ENCODE measurements at places on chromosomes 16 and 17.

DNA sequence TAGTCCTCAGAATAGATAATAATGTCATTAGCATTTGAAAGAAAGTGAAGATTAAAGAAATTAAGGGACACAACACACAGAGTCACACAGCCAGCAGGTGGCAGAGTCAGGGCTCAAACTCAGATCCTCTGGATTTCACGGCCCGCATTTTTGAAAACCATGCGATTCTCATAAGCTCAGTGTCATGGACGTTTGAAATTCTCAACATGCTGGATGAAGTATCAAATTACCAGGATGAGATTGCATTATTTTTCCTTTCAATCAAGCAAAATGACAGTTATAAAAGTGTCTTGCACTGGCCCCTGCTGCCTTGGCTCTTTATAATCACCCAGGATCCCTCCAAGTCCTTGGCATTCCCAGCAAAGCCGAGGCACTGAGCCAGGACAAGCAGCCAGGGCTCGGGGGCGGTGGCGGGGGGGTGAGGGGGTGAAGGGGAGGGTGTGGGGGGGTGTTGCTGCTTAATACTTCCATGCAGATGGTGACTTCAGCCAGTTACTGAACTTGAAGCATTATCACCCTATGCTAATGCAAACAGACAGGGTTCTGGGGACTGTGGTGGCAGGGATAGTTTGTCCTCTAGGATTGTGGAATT is 6.6 kb upstream of the BMERB1 start:
- DNase-seq = peak; percentile 56

DNA sequence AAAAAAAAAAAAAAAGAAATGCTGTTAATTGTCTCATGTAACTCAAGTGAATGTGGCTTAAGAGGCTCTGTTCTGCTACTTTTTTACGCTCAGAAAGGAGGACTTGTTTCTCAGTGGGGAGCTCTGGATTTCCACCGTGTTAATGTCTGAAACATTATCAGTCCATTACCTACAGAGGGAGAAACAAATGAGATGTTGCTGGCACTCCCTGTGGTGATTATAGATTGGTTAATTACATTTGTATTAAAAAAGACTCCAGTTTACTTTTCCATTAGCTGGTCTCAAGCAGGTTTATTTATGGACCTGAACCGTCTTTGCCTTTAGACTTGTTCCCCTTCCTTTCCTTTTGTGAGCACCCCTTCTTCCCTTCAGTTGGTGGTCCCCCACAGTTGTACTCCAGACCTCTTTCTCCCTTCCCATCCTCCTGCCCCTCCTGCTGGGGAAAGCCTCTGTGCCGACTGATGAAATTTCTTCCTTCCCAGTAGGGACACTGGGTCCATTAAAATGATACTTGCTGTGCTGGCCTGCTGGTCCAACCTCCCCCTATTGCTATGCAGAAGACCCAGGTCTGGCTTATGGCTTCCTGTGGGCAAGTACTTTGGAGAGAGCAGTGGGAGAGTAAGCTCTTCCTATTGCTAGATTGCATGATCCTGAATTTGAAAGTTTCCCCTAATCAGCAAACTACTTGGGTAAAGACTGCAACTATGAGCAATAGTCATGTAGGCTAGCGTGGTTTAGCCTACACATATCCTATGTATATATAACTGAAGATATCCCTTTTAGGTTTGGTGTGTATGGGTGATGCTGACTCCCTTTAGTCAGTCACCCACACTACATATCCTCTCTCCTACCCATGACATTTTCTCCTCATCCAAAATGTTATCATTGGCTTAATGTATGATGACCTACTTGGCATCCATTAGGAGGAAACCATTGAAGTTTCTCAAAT is 8.1 kb downstream of the CDC6 start:
- no peak for DNase-seq

DNA sequence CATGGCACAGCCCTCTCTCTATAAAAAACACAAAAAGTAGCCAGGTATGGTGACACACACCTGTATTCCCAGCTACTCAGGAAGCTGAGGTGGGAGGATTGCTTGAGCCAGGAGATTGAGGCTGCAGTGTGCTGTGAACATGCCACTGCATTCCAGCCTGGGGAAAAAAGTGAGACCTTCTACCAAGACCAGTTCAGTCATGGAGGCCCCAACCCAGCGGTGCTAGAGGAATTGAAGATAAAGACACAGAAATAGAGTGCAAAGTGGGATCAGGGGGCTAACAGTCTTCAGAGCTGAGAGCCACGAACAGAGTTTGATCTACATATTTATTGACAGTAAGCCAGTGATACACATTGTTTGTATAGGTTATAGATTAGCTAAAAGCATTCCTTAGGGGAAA is 15.6 kb upstream of the CCL8 start:
- no peak for DNase-seq

DNA sequence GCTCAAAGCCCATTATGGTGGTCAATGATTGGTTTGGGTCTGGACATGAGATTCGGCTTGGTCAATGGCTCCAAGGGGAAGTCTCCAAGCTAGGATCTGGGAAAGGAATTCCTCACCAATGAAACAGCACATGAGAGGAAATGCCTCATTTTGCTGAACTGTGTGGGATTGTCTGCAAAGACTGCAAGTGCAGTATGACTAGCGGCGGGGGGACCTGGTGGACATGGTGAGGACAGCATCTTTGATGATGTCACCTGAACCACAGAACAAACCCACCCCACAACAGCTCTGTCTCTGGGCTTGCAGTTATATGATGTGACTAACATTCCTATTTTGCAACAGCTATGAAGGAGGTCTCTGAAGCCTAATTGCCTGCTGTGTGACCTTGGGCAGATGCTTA is 50.6 kb upstream of the NKD1 start:
- no peak for DNase-seq

DNA sequence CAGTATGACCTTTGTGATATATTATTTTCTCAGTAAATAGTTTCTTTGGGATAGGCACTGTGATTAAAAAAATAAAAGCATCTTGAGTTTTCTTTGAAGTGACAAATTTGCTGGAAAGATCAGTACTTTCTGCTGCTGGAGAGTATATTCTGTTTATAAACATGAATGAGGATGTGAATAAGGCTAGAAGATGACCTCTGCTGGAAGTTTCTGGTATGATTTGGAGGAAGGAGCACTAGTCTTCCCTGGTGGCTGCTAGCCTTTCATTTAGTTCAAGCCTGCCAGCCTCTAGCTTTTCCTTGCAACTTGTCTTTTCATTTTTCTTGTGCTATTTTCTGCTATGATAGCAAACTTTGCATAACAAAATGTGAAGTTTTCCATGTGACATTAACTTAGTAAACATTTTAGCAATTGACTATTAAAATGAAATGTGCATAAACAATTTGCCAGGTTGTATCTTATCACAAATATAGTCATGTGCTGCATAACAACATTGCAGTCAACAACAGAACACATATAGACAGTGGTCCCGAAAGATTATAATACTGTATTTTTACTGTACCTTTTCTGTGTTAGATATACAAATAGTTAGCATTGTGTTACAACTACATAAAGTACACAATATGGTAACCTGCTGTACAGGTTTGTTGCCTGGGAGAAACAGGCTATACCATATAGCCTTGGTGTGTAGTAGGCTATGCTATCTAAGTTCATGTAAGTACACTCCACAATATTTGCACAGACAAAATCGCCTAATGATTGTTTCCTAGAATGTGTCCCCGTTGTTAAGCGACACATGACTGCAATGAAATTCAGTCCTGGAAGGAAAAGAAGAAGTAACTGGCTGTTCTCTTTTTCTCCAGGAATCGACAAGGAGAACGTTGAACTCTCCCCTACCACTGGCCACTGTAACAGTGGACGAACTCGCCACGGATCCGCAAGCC is 18.1 kb upstream of the RAB11FIP4 start:
- DNase-seq = peak; percentile 64

- no peak for DNase-seq
Observed at GRCh38 chr16:68676113-68676860, 31.2 kb downstream of the CDH3 start.

GRCh38 chr16:12805066-12805465 is 1.4 kb upstream of the CPPED1 start:
- DNase-seq = no peak

DNA sequence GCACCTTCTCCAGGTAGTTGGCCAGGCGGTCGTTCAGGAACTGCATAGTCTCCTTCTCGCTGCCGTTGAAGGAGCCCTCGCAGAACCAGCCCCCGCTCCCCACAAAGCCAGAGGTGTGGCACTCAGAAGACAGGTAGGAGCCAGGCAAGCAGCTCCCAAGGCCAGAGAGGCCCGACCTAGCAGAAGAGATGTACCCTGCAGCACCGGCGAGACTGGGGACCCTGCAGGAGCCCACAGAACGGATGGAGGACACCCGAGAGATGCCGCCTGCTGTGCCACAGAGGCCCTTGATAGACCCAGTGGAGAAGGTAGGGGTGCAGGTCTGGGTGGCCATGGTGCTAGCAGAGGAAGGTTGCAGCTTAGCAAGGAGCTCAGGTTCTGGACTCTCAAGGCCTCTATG is at the start of gene KRT36:
TSS of gene KRT36 (minus strand) at position 380 of the 400 bp plus-strand sequence. CDS start at position 334, 46 bp downstream.
- no peak for DNase-seq

DNA sequence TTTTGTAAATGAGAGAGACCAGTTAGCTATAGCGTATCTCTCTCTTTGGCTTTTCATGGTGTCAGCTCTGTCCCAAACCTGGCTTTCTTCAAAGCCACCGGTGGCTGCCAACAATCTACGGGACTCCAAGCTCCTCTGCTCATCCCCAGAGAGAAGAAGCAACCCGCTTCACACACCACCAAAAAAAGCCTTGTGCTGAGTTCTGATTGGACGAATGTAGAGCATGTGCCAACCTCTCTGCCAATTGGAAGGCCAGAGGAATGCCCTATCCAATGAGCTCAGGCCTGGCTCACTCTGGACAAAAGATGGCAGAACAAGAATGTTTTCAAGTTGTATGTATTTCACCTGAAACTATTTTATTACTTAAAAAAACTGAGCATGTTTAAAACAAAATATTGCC is 202.4 kb downstream of the C16orf95 start:
- DNase-seq = no peak

DNA sequence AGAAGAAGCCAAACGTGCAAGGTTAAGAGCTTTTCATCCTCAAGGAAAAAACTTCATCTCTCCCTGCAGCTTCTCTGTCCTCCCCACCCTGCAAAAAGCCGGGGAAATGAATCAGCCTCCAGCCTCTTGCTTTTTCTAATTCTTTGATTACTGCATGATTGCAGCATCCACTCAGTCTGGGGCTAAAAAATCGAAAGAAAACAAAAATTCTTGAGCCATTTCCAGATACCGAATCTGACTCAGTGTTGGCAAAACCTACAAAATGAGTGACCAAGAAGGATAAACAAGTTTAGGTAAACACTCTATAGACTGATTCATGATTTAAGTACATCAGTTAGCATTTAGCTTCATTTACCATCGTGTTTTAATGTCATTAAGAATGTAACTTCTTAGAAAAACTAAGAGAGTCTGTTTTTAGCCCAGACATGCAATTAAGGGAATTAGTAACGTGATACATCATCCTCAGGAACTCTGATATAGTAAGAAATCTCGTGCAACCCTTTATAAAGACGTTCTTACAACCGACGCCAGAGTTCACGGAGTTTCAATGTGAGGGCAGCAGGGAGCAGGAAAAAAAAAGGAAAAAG is 287.3 kb upstream of the FOXF1 start:
- DNase-seq = no peak
